ENCODE measurements at places on chromosomes 5 and 9. TPM values are rescaled to one million over a fixed set of nuclear protein-coding genes. Genes with fewer than 3 reads are reported as not detected.

The SLC23A1 gene
- not detected for total RNA-seq

The ORM2 gene
- total RNA-seq = not detected

The PCDHAC2 gene
- total RNA-seq = 1.00 TPM

The GFI1B gene
- total RNA-seq = not detected

The INSL4 gene
- not detected for total RNA-seq

The PRRC1 gene
- 72.7 TPM for total RNA-seq

The RMND5B gene
- total RNA-seq = 38.2 TPM

The TGFBR1 gene
- total RNA-seq = 18.6 TPM

The MAMDC2 gene
- total RNA-seq = 0.85 TPM
